ENCODE measurements at places on chromosomes 5 and 9.

GRCh38 chr9:110217656-110218099, 9.7 kb upstream of the C9orf152 start:
- DNase-seq = no peak

DNA sequence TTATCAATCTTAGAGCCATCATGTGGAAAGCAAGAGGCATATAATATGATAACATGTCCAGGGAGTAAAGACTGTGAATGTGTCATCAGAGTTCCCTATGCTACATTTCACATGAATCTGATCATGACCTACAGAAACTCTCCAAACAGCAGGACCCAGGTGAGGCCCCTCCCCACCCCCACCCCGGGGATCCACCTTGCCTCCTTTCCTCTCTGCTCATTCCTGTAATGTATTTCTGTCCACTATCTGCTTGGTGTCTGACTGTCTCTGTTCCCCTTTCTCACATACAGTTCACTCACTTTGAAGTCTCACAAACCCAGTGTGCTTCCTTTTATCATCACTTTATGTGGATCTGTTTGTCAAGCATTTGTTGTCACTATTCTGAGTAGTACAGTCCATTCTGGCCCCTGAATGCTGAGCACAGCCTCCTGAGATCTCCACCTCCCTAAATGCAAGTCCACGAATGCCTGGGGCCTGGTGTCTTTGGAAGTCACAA, 76.4 kb upstream of the SMARCA2 start:
- no peak for DNase-seq

GRCh38 chr9:116942593-116943061, 255.5 kb downstream of the TRIM32 start:
- DNase-seq = no peak

DNA sequence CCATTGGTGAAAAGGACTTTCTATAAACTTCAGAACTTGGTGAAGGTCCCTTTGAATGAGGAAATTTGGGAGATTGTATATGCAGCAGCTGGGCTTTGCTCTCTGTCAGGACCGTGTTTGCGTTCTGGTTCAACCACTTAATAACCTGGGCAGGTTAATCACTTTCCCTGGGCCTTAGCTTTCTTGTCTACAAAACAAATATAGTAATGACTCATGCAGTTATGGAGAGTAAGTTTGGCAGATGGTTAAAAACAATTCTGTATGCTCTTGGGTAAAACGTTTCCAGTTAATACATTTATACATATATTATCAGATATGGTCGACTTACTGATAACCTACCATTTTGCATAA, 197.0 kb downstream of the ARHGEF28 start:
- no peak for DNase-seq

GRCh38 chr5:69270840-69271239, 36.2 kb downstream of the CDK7 start:
- no peak for DNase-seq

GRCh38 chr5:43236653-43237355, 44.8 kb downstream of the NIM1K start:
- no peak for DNase-seq

GRCh38 chr9:134271338-134272301, 54.6 kb upstream of the RXRA start:
- DNase-seq = no peak

DNA sequence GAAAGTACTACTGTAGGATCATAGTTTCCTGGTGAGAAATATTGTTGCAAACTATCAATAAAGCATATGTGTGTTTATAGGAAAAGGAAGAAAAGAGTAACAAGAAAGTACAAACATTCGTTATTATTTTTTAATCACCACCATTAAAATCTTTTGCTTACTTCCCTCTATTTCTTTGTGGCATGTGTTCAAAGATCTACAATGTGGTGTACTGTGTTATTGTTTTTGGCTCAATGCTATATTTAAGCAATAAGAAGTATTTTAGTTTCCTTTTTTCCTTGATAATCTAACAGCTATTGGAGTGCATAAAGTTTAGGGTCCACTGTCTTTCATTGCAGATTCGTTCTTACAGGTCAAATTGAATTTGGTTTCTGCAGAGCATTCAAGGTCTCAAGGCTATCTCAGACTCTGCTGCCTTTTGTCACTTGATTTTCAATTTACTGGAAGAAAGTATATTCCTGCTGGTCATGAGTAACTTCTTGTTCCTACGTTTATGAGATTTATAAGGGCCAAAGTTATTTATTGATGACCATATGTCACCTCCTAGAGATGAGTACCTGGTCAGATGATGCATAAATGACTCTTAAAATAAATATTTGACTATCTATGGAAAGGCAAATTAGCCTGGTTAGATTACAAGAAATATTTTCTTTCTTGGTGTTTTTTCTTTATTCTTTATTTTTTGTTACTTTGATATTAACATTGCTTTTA, 323.0 kb downstream of the TMEM167A start:
- DNase-seq = no peak

GRCh38 chr5:98865690-98866089, 63.1 kb downstream of the CHD1 start:
- no peak for DNase-seq

GRCh38 chr5:107955321-107955720, 284.6 kb upstream of the EFNA5 start:
- no peak for DNase-seq
